ENCODE measurements at places on chromosomes 13 and 19.

GRCh38 chr19:47542030-47542475 lies 27.2 kb upstream of the NAPA start:
- no peak for DNase-seq

DNA sequence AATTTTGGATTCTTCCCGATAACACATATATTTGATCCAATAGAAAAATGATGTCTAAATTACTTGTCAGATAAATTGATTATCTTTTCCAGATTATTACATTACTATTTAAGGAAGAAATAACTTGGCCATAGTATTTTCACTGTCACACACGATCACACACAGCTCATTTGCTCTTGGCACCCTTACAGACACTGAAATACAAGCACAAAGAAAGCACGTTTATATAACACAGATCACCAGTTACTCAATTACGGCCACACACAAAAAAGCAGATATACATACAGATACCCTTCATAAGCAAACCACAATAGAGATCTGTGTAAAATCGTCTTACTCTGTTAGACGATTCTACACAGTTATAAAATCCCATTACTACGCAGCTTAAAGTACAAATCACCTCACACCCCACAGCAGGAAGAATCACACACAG lies 716 bp upstream of the ZNF420 start:
- DNase-seq: no peak

DNA sequence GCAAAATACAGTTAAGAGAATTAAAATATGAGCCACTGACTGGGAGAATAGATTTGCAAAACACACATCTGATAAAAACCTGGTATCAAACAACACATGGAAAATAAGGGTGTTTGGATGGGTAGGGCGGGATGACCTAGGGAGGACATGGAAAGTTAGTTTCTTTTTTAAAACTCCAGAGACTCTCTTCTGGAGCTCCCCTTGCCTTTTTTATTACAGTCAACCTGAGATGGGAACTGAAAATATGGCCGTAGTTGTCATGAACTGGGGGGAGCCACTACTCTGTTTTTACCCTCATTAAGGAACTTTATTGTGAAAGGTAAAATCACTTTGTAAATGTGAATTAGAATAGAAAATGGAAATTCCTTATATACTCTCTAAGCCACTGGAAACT lies 113.0 kb downstream of the ATP11A start:
- DNase-seq: no peak

GRCh38 chr19:17194608-17195007 lies 20.5 kb upstream of the USE1 start:
- no peak for DNase-seq

DNA sequence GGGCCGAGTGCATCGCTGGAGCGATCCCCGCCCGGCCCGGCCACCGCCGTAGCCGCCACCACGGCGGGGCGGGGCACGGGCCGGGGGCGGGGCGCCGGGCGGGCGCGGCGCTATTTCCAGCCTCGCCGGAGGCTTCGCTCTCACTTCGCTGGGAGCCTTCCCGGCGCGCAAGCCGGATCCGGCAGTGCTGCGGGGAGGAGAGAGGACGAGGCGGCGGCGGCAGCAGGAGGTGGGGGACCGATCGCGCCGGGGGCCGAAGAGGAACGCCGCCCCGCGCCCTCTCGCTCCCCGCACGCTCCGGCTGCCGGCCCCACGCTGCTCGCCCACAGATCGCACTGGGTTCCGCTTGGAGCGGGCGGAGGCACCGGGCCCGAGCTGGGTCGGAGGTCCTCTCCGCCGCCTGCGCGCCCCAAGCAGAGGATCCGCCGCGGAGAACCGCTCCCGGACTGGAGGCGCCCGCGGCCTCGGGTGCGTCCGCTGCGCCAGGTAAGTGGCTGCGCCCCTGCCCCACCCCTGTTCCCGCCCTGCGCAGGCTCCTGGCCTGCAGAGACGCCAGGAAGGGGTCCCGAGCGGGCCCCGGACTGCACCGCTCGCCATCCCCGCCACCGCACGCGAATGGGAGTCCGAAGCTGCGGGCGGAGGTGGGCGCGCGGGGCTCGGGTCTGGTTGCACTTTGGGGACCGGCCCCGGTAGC lies at the start of gene CHST8:
CHST8 (plus strand) TSS at position 143 of the 694 bp plus-strand sequence. CDS start 67,309 bp downstream, outside the sequence.
- peak; percentile 64 for DNase-seq

GRCh38 chr19:29650772-29651387 lies 14.4 kb upstream of the PLEKHF1 start:
- DNase-seq: no peak

DNA sequence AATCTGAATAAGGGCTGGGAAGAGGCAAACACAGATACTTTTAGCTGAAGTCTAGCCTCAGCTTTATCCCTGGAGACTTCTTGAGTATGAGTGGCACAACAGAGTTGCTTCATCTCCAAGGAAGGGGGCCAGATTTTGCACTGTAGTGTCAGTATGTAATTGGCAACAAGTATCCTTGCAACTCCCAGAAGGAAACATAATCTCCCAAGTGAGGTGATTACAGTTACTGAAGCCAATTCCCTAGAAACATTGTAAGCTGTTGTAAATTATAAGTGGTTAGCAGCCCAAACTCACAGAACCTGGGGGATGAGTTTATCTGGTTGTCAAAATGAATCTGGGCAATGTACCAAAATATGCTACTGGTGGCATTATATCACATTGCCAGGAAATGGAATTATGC lies 2065.7 kb upstream of the PCDH20 start:
- DNase-seq: no peak

Measured in NCI-H1436 (cell line).